AG09319 (cell line): ENCODE measurements at places on chromosomes 5 and 9.

DNA sequence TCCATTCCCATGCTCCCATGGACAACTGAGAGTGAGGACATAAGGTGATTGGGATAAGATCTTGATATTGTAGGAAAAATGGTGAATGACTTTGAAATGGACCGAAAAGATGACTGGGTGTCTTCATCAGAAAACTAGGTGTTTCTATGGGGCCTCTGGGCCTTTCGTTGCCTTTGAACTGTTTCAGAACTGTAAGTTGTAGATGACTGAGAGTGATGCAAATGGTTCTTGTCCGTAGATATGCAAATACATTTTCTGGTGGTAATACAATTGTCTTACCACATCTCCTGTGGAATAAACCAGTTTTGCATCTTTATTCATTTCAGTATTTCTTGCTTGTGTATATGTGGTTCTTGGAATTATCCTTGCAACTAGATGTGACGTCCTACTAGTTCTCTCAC lies 16.0 kb upstream of the TEX48 start:
- no peak for DNase-seq

DNA sequence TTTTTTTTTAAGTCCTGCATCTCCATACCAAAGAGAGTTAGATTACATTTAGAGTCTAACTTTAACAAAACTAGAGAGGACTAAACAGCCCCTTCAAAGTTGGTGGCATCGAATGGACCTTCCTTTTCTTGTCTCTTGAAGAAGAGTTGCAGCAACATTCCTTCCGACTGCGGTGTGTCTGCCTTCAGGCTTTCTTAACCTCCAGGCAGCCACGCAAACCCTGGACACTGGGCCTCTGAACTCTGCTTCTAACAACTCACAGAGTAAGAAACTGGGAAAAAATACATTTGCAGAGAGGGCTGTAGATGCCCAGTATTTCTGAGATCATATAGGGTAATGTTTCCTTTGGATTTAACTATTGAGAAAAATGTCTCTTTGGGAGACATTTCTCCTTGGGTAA lies 120.5 kb upstream of the MAST4 start:
- no peak for DNase-seq

DNA sequence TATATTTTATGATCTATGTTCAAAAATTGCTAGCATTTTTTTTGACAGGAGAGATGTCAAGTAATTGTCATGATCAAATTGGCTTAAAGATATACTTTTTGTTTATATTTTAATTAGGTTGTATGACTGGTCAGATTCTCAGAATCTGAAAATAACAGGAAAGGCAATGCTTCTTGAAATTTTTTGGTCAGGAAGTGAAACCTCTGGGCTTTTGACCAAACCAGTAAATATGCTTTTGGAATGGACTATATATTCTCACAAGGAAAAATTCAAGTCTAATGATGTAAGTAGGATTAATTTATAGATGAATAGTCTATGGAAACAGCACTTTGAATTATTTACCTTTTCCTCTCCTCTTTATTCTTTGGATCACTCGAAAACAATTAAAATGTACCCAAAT lies 52.3 kb downstream of the SLF1 start:
- DNase-seq: no peak

DNA sequence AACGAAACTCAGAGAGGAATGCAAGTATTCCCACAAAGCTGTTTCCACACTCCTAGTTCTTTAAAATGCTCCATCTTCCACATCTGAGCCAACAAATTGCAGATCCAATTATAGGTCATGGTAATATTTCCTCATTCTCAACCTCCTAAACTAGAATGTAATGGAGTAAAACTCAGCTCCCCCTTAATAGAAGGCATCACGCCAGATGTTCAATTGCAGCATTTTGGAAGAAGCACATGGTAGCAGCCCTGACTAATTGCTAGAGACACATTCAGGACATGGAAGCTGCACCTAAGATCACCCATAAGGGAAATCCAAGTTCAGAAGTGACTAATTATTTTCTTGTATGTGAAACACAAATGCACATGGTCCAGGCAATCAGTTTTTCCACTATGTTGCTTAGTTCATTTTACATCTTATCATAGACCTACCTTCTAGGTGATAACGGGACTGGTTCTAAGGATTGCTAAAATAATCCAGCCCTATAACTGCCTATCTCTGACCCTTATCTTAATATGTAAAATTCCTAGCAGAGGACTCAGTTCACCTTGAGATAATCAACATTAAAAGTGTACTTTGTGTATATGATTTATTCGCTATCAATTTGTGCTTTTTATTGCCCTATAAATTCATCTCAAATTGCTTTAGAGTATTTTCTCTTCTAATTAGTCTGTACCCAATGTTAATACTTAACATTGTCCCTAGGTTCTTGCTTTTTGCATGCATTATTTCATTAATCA lies 75.1 kb downstream of the GABRB2 start:
- DNase-seq: no peak

DNA sequence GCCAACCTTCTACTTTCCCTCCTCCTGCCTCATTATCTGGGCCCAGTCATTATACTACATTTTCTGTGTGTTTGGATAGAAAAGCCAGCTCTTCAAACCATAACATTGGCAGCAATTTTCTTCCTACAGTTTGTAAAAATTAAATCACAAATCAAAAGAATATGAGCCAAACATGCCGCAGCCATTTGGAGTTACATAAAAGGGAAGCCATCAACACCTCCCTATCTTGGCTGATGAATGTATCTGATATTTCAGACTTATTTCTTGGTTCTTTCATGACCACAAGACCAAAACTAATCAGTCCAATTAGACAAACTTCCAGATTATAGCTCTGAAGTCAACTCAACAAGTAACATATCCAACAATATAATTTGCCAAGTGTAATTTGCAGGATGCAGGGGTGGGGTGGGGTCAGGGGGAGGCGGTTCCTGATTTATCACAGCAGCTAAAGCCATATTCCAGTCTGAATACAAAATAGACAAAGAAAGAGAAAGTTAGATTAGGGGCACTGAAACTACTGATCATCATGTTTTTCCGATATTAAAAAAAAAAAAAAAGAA lies 89.4 kb upstream of the CNTLN start:
- DNase-seq: no peak
